Activated CD8-positive, alpha-beta memory T cell treated with anti-CD3 and anti-CD28 coated beads, Interleukin-2, amount 50 U/mL, for 48 hours (primary cell): ENCODE measurements at places on chromosomes 16 and 17.

GRCh38 chr16:29806099-29806579 lies at the start of gene MAZ:
Gene MAZ, plus strand, starts transcription at chr16:29806529. Its CDS starts 173 bp downstream, at chr16:29806702.
- no peak for DNase-seq

DNA sequence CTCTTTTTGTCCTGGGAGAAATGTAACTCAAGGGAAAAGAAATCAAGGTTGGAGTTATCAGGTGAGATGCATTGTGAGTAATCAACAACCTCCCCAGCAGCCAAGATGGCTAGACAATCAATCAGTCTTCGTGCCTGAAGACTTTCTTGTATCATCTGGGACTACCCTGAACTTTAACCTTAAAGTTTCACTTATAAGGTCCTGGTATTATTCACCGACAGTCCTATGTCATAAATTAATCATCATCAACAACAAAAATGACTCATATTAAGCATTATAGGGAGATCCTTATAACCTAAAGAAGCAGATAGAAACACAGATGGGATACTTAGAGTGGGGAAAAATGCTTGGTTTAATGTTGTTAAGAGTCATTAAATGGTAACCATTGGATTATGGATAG lies 7.7 kb upstream of the TEKT3 start:
- DNase-seq, result no peak

- no peak for DNase-seq
Measured at GRCh38 chr16:12802048-12802447, 1.6 kb downstream of the CPPED1 start.

- DNase-seq, result no peak
Measured at GRCh38 chr16:76500006-76500405, 222.8 kb downstream of the CNTNAP4 start.

- no peak for DNase-seq
Measured at GRCh38 chr17:47363171-47363570, 39.4 kb downstream of the EFCAB13 start.

DNA sequence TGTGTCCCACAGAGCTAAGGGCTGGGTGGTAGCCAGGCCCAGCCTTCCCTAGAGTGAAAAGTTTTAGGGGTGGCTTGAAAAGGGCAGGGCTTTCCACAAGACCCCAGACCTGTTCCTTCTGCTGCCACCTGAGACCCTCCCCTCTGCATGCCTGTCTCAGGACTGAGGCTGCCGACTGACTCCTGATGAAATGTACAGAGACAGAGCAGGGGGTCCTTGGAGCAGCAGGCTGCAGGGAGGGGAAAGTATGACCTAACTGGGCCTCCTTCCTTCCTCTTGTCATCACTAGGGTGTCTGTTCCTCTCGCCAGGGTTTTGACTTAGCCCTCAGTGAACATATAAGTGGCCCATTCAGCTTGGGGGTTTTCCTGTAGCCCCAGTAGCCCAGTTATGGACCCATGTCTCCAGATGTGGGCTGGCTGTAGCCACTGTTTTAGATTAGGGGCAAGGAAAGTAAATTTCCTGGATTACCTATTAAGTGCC lies 14.9 kb upstream of the NFATC3 start:
- no peak for DNase-seq

DNA sequence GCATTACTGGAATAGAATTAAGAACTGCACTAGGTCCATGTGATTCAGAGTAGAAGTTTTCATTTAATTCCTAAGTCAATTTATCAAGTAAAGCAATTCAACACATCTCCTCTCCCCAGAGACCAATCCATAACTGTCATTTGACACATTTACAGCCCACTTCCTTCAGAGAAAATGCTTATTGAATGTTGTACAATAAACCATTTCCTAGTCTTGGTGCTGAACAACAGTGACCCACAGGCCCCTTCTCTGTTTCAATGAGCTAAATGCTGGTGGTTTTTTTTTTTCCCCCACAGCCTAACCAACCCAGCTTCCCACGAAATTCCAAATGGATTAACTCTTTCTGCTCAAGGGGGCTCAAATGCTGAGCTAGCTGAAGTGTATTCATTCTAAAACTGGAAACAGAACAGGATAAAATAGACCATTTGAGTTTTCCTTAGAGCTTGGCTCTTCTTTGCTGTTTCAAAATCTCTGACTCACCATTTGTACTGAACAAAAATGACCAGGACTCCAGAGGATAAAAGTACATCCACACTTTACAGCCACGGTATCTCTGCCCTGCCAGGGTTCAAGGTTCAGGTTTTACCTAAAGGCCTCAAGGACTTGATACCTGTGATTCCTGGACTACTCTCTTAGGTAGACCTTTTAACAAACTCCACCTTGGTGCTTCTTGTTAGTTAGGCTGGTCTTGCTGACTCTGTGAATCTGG lies 62.3 kb downstream of the TMEM100 start:
- no peak for DNase-seq

GRCh38 chr16:84940670-84941551 lies 70.4 kb downstream of the ZDHHC7 start:
- no peak for DNase-seq

DNA sequence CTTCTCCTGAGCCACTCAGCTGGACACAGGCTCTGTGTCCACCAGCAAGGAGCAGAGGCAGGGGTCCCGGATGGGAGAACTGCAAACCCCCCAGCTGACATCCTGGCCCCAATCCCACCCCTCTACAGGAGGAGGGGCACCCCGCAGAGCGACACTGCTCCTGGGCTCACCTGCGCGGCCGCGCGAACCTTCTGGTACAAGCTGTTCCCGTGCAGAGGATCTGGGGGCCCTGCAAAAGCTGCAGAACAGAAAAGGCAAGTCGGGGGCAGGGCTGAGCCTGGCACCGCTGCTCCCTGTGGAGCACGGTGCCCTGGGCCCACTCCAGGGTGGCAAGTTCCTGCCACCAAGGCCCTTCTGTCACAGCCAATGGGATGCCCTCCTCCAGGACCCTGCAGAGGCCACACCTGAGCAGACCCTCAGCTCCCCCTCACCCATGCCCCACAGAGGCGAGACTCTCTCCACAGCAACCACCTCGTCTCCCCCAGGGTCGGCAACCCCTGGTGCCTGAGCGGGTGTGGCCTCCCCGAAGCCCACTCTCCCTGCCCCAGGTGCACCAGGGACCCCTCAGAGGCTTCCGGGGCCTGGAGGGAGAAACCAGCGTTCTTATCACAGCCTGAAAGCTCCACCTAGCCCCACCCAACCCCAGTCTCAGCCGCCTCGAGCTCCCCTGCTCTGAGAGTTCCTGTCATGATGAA lies 4.9 kb downstream of the TEPSIN start:
- DNase-seq, result no peak

GRCh38 chr17:489758-490329 lies 137.2 kb upstream of the RPH3AL start:
- DNase-seq, result peak; percentile 86

DNA sequence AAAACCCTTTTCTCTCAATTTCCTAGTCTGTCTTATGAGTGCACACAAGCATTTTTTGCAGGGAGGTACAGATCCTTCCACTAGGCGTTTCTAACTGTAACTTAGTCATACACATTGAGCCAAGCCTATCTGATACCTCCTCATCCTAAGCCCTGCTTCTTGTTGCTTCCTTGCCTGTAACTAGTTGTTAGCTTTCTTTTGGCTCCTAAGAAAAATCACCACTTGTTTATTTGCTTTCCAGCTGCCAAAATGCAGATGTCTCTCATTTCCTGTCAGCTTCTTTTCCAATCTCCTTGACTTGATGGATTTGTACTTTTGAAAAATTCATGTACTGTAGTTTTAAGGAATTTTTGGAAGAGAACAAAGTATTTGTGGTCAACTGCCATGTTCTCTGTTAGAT lies 73.7 kb downstream of the TNRC6C start:
- no peak for DNase-seq

GRCh38 chr16:22787466-22788192 lies 26.3 kb upstream of the HS3ST2 start:
- DNase-seq, result no peak

GRCh38 chr16:75080205-75081029 lies 36.2 kb downstream of the LDHD start:
- DNase-seq, result no peak

DNA sequence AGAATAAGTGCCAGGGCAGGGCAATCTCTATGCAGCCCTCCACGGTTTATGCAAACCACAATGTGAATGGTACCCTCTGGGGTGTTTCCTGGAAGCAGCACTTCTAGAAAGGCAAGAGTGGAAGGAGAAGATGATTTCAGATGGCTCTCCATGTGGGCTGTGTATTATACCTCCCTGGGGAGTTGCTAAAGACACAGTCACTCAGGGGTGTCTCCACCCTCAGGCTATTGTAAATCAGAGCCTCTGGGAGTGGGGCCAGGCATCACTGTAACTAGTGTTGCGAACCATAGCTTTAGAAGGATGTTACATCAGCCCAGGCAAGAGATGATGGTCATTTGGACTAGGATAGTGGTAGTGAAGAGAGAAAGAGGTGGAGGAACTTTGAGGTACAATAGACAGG lies 83.3 kb upstream of the ZKSCAN2 start:
- DNase-seq, result no peak

- DNase-seq, result no peak
Measured at GRCh38 chr17:29240477-29240876, 6.2 kb upstream of the CRYBA1 start.

DNA sequence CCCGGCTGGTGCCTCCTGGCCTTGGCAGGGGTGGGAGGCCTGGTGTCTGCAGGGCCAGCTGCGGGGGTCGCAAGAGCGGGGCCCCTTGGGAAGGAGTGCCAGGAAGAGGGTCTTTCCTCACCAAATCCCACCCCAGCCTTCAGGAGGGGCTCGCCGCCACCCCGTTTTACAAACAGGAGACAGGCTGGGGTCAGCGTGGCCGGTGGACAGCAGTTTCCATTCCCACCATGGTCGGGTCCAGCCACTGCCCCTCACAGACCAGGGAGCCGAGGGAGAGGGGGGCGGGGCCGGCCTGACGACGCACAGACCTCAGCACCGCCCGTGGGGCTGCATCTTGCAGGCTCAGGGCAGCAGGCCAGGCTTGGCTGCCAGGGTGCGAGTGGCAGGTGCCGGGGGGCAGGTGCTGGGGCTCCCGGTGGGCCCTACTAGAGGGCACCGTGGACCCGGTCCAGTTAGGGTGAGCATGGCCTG lies 7.6 kb downstream of the CBFA2T3 start:
- no peak for DNase-seq

- no peak for DNase-seq
Measured at GRCh38 chr16:65244787-65245186, 122.9 kb upstream of the CDH11 start.

DNA sequence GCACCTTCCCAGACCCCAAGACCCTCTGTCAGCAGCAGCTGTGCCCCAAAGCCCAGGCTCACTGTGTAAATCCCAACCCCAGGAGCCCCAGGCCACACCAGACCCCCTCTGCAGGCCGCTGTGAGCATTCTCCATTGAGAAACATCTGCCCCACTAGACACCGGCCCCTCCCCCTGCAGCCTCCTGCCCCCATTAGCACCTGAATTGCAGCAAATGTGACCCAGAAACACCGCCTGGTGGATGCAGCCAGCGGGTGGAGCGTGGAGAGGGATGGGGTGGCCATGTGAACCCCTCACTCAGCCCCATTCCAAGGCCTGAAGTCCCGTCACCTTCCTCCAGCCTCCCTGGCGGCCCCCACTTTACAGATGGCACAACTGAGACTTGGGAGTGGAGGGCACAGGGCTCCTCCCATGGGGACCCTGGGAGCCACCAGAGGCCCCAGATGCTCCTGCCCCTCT lies 2.2 kb downstream of the UBALD1 start:
- DNase-seq, result no peak

DNA sequence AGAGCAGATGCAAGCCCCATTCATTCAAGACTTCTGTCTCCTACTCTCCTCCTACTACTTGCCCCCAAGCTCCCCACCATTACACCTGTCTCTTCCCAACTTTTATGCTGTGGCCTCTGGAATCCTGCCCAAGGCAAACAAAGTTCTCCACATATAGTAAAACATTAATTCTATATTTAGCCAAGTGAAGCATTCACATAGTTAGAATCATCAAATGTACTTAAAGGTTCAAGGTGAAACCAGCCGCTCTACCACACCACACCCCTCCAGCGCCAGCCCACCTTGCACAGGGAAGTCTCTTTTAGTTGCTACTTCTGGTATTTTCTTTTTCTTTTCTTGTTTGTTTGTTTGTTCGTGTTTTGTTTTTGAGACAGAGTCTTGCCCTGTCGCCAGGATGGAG lies 25.4 kb upstream of the GUCY2D start:
- DNase-seq, result no peak

GRCh38 chr16:74749291-74750055 lies 25.1 kb downstream of the FA2H start:
- DNase-seq, result no peak

- no peak for DNase-seq
Measured at GRCh38 chr16:59612094-59612493, 878.0 kb upstream of the GOT2 start.

DNA sequence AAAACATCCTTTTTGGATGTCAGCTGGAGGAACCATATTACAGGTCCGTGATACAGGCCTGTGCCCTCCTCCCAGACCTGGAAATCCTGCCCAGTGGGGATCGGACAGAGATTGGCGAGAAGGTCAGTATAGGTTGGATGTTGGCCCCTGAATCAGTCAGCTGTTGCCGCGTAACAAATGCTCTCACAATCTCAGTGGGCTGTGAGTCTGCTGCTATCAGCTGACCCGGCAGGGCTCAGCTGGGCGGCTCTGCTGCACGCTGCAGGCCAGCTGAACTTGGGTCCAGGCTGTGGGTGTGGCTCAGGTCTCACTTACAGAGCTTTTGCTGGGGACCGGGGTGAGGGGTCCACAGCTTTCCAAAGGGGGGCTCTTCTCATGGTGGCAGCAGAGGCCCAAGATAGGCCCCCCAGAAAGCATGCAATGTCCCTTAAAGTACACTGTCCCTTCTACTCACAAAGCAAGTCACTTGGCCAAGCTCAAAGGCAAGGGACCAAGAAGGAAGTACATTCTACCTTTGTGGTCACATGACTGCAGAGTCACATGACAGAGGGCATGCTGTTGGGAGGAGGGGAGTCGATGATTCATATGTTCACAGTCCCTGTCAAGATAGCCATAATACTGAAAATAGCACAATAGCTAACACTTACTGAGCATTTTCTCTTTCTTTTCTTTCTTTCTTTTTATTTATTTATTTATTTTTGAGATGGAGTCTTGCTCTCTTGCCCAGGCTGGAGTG lies 134.2 kb downstream of the ABCC1 start:
- DNase-seq, result no peak

DNA sequence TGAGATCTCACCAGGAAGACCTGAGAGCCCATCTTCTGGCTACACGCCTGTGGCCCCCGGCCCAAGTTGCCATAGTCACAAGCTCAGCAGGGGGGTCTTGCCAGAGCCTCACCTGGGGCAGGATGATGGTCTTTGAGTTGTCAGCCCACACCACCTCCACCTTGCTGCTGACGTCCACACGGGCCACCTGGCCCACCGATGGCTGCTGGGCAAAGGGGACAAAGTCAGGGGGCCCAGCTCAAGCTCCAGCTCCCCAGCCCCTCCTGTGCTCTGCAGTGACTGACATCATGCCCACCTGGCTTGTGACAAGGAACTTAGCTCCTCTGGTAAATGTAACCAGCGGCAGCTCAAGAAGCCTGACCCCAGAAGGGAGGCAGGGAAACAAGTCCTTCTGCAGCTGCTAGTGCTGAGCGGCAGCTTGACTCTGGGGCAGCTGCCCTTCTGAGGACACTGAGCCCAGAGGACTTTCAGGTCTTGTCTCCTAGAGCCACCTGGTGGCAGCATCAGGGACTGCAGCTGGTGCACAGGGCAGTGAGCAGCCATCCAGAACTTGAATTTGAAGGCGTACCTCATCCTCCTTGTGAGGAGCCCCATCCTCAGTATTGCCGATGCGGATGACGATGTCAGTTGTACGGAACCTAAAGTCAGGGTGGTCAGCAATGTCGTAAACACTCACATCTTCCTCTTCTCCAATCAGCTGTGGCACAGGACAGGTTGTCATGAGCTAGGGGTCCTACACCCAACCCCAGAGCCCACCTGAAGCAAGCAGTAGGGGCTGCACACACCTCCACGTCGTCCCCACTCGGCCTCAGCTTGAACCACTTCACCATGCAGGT lies 13.5 kb downstream of the SPHK1 start:
- DNase-seq, result peak; percentile 95
